Activated T-helper 17 cell treated with anti-CD3 and anti-CD28 coated beads, Interleukin-2, amount 50 U/mL, for 72 hours (primary cell): ENCODE measurements at places on chromosomes 11 and 22.
A peak's percentile ranks its signal among the peaks of the same experiment; 100 is the strongest.

DNA sequence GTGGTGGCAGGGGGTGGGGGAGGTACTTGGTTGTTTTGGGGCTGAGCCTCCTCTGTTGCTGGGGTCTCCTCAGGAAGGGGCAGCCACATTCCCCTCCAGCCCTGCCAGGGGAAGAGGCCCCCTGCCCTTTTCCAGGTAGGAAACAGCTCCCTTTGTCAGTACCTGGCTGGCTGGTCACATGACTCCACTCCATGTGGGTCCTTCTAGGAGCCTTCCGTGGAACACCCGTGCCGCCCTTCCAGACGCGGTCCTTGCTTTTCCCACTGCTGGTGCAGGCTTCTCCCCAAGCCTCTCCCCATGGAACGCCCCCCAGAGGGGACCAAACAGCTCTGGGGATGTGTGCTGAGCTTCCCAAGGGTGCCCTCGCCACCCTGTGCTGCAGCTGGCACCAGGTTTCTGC is 19.9 kb downstream of the IFT27 start:
- ATAC-seq: no peak

DNA sequence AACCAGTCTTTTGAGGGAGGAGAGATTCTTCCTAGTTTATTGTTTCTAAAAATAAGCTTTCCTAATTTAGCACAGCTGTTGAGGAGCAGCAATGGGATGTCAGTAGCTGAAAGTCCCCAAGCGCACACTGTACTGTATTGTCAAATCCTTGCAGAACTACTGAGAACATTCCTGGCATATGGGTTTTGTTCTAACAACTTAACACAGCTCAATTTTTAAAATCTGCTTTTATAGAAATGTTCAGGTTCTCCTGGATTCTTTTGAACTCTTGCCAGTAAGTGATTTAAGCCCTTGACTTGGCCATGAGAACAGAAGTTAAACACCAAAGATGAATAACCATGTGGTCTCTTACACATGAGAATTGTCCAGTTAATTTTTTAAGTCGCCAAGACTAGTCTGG is 218.6 kb downstream of the FAT3 start:
- ATAC-seq: no peak

GRCh38 chr22:44664149-44664548 is 37.9 kb upstream of the PRR5 start:
- ATAC-seq: peak; percentile 52

- ATAC-seq: no peak
These were observed 85.9 kb upstream of the SNX19 start for GRCh38 chr11:131002145-131002544.
